DMS153 (cell line): ENCODE measurements at places on chromosomes 5 and 9.

- no peak for DNase-seq
Observed at GRCh38 chr5:77328930-77329647, 118.6 kb downstream of the PDE8B start.

DNA sequence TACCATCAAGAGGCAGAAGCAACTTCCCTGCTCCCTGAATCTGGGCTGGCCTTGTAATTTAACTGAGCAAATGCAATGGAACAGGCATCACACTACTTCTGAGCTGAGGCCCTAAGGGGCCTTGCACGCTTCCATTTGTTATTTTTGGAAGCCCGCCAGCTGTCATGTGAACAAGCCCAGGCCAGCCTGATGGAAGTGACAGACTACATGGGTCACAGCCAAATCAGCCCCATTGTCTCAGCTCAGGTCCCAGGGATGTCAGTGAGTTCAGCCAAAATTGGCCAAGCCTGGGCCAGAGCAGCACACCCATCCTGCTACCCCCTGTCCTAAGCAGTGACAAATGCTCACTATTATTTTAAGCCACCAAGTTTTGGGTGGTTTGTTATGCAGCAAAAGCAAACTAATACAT lies 72.8 kb downstream of the PRRT1B start:
- DNase-seq, result peak; percentile 31

DNA sequence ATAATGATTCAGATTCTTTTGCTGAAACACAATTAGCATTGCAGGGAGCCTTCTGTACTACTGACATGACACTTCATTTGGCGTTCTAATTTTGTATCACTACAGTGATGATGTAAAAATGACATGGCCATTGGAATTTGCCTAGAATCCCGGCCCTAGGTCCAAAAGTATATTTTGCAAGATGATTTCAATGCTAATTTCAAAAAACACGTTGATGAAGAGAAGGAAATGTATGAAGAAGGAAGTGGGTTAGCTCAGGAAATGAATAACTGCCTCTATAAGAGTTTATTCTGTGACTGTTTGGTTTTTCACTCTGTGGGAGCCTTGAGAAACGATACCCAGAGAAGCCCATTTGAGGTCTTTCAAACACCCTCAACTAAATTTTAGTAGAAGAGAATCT lies 59.3 kb downstream of the OSTF1 start:
- no peak for DNase-seq

- no peak for DNase-seq
Observed at GRCh38 chr5:168324859-168325630, 33.6 kb downstream of the WWC1 start.

GRCh38 chr5:53323511-53323910 lies 156.9 kb upstream of the FST start:
- no peak for DNase-seq

- DNase-seq, result peak; percentile 15
Observed at GRCh38 chr9:124551472-124552272, 44.5 kb upstream of the NR5A1 start.

DNA sequence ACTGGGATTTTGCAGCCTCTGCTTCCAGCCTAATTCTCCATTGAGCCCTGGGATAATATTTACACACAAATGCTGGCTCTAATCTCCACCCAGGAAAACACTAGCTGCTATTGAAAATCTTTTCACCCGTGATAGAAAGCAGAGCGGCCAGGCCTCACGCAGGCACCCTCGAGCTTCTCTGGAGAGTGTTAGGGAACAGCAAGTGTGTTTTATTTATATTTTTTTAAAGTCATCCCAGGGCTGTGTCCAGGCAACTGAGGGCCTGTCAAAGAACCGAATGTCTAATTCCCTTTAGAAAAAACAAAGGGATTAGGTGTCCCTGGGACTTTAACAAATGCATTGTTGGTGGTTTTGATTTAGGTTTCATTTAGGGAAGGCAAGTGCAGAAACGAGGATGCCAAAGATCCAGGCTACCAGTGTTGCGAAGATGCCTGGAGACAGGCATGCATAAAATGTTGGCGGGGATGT lies 51.2 kb upstream of the SPRY4 start:
- DNase-seq, result no peak

- DNase-seq, result no peak
Observed at GRCh38 chr5:61455179-61456006, 123.3 kb downstream of the ZSWIM6 start.

DNA sequence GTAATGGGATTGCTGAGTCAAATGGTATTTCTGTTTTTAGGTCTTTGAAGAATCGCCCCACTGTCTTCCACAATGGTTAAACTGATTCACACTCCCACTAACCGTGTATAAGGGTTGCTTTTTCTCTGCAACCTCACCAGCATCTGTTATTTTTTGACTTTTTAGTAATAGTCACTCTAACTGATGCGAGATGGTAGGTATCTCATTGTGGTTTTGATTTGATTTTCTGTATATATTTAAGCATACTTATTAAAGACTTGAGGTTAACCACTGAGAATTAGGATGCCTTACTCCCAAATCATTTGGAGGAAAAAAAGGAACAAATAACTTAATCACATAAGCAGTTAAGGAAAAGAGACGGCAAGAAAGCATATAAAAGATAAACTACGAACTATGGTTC lies 181.6 kb upstream of the FST start:
- no peak for DNase-seq

DNA sequence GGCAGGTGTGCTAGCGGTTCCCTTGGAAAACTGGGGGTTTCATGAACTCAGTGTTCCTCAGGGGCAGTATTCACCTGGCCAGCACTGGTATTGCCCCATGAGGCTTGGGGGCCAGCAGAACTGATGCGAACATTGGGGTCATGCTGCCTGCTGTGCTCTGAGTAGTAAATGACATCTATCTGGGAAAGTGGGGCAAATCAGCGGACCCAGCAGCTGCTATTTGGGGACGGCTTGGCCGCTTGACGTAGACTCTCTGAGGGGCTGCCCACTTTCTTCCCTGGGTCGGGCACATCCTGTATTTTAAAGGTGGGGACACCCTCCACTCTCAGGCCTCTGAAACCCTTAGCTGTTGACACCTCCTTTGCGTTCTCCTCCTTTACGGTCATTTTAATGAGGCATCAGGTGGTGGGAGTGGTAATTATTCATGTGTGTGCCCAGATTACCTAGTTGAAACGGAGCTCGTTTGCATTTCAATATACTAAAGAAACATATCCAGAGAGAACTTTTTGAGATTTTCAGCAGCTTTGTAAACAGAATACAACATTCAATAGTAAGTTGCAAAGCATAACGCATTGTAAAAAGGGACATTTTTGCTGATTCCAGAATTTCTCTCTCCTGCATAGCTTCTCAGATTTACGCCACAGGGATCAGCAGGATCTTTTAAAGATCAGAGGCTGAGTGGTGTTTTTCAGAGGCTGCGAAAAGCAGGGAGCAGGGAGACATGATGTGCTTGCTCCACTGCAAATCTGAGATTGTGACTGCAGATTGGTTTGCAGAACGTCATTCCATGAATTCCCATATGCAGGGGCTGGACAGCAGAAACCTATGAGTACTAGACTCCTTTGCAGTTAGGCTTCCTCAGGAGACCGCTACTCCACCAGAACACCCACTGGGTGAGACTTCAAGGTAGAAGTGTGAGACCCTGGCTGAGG lies 56.8 kb upstream of the ZFR start:
- DNase-seq, result no peak

DNA sequence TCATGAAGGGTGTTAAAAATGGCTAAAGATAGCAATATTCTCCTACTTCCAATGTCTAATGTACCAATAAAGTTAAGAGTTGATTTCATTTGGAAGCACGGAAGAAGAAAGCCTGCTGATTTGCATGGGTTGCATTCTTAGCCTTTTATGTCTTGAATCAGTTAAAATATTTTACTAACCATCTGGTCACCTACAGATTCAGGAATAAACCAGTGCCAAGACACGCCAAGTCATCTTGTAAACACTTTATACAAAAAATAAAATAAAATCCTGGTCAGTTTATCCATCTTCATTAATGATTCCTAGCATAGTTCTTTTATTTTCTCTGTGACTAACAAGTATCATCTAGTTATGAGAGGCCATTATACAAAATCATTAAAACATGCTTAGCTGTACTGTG lies 1031.6 kb upstream of the WWC1 start:
- DNase-seq, result no peak

GRCh38 chr9:36030871-36031270 lies 5.8 kb upstream of the RECK start:
- no peak for DNase-seq

GRCh38 chr5:120083851-120084542 lies 380.1 kb upstream of the PRR16 start:
- DNase-seq, result no peak

DNA sequence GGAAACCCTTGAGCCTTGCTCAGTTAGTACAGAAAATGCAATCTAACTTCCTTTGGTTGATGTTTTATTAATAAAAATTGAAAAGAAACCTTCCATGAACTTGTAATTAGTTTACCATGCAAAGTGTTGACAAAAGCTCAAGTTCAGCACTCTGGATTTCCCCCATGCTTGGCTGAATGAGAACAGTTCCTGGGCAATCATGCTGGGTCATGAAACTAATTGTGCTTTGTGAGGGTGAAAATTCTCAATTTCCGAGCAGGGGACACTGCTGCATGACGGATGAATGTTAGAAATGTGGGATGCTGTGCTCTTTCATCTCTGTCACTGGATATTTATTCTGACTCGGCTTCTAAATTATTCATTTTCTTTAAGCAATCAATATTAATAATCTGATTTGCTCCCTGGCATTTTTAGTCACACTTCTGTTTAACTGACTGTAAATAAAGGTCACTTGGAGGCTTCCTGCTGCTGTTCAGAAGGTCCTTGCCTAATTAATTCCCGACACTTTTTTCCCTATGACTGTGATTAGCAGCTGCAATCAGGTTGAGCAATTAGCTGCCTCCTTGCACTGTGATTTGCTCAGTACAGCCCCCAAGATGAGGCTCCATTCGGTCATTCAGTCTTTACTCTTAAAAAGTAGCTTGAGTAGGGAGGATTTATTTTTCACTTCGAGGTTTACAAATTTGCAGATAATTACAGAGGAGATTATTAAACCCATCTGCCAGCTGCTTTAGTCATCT lies 678.1 kb upstream of the ZNF608 start:
- no peak for DNase-seq

- no peak for DNase-seq
Observed at GRCh38 chr5:61626639-61627282, 294.7 kb downstream of the ZSWIM6 start.

DNA sequence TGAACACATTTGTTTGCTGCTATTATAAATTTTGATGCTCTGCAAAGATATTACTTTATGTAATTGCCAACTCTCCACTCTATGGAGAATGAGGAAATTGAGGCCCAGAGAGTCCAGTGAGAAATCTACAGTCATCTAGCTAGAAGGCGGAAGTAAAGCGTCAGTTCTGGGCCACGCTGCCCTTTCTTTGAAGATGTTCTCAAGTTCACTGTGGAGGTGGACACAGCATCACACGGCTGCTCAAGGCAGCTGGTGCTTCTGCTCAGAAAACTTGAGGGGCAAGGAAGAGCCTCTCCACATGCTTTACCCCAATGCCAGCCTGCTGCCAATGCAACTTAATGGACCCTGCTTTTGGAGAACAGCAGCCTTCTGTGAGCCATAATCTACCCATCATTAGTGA lies 96.3 kb downstream of the TTLL11 start:
- no peak for DNase-seq

DNA sequence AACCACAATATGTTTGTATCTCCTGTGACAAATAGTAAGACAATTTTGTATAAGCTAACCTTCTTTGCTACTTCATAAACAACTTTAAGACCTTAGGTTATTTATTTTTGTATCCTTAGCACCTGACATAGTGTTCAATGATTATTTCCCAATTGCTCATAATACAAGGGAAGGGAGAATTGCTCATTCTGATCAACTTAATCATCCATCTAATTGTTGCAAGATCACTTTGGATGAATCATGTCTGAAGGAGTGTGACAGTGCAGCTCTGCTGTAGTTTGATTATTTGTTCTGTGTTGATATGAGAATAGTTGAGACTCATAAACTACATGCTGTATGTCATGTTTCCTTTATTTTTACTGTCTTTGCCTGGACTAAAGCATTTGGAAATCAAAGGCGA lies 721.3 kb upstream of the SEMA6A start:
- no peak for DNase-seq

GRCh38 chr5:143920772-143921171 lies 108.8 kb downstream of the HMHB1 start:
- no peak for DNase-seq
